ENCODE measurements at places on chromosomes 5 and 9.

DNA sequence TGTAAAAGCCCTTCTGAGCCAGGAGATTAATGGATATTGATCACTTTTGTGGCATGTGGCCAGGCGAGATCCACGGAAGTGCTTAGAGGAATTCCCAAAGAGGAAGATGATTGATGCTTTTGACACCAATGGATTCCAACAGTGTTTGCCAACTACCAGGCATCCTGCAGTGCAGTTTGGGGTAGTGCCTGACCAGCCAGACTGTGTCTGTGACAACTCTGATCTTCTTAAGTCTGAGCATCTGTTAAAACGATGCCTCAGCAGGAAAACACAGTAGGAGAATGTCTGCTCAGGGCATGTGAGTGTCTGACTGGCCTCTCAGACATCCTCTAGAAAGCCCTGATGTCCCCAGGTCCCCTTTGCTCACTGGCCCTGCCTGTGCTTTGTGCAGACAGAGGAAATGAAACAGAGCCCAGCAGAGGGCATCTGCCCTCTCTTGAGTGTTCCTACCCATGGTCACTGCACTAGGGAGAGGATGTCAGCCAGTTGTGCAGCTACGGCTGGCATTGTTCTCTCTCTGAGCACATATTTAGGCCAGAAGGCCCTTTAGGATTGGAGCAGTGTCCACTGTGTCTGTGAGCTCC is 57.0 kb downstream of the TRPC7 start:
- DNase-seq = no peak

DNA sequence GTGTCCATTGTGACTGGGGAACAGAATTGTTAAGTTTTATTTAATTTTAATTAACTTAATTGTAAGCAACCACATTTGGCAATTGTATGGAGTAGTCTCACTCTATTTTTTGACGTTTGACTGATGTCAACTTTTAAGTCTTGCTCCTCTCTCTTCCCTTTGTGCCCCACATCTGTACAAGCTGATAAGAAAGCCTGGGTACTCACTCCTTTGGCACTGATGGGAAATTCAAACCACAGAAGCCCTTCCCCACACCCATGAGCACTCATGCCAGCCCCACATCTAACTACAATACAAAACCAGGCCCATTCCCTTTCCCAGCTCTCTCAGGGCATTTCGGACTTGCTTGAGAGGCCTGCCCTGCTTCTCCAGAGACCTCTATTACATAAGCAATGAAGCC is 451.5 kb upstream of the KIF2A start:
- no peak for DNase-seq

DNA sequence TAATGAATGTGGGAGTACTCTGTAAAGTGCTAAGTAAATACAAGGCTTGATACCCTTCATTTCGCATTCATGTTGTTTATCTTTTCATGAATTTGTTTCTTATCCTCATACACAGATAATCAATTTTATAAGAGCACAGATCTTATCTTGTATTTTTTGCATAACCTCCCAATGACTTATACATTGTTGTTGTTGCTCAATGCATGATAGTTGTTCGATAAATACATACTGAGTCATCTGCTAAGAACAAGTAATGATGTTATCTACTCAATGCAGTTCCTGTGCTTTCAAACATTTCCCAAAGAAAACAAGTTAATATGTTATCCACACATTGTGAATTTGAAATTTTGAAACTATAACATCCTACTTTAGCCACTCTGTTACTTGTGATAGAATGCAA is 60.7 kb downstream of the TAF11L14 start:
- no peak for DNase-seq

GRCh38 chr9:88458716-88459465 is 70.6 kb downstream of the SPIN1 start:
- DNase-seq = no peak

DNA sequence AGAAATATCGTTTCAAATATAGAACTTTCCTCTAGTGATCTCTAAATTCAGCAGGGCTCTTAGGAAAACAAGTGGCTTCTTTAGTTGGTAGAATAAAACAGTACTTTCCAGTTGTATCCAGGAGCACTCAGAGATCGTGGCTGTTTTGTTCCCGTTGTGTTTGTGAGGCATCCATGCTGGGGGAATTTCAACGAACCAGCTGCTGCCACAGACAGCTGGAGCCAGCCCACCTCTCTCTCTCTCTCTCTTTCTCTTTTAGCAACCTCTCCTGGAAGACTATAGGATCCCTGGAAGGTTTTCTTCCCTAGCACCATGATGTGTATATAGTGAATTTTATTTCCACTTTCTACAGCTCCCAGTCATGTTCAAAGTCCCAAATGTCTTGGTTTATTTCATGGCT is 1116.0 kb upstream of the SEMA6A start:
- DNase-seq = no peak

DNA sequence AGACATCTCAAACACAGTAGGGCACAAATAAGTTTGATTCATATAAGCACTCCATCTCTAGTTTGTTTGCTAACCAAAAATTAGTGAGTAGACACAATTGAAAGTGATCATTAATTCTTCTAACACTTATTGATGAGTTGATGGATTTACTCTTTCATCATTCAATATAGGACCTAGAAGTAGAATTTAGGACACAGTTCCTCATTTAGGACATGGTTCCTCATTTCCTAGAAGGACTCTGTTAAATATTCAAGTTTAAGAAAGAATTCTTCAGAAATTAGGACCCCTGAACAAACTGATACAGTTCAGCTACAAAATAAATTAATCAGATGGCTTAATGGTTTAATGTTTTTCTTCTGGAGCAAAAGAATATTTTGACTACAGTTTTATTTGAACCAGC is 143.5 kb upstream of the PRR16 start:
- DNase-seq = no peak

GRCh38 chr9:104009826-104010225 is 84.3 kb upstream of the SMC2 start:
- no peak for DNase-seq

DNA sequence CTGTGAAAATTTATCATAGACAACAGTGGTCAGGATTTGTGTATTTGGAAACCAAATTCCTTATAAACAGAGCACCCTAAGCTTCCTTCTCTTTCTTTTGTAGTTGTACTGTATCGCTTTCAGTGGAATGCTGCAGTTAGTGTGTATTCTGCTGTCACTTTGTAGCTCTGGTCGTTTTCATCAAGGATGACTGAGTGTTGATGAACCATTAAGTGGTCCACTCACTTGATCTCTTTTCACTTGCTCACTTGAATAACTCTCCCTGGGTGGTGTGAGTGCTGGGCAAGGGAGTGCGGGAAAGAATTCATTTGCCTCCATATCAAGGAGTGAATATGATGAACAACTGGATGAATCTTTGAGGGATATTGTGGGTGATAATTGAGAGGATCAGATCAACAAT is 1225.7 kb upstream of the WWC1 start:
- no peak for DNase-seq

DNA sequence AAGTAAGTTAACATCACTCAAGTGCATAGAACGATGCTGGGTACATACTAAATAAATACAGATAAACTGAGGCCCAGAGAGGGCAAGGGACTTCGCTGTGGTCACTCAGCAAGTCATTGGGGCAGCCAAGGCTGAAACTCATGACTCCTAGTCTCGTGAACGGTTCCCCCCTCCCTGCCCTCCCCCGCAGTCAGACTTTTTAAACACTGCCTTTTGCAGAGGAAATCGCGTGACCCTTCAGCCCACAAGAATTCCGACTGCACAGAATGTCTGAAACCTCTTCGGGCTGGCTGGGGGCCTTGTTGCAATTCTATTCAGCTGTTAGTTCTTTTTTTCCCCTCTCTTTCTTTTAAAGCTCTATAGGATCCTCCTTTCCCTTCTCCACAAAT is 28.1 kb downstream of the NEK6 start:
- DNase-seq = peak; percentile 46

- DNase-seq = no peak
Measured at GRCh38 chr5:159759791-159760290, 156.4 kb upstream of the ADRA1B start.

Data from activated gamma-delta T cell treated with anti-CD3 and anti-CD28 coated beads, Interleukin-2, amount 50 U/mL, for 16 hours (primary cell).